T-cell (primary cell): ENCODE measurements at places on chromosomes 3 and 15. TPM values are rescaled to one million over a fixed set of nuclear protein-coding genes. Genes with fewer than 3 reads are reported as not detected.

DNA sequence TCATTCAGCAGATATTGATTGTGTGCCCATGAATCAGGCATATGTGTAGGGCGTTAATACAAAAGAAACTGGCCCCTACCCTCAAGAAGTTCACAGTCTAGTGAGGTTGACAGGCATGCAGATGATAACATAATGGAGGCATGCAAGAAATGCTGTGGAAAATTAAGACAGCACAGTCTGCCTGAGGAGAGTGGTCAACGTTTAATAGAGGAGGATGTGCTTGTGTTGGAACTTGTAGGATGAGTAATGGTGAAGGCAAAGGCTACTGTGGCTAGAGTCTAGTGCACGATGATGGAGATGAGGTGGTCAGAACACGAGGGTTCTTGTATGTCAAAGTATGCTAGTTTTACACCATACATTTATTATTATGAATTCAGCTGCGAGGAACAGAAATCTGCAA, 295.7 kb downstream of the SOX2 start:
- H3K36me3 ChIP-seq = no peaks in the 10 kb centered on the region
- H3K27ac ChIP-seq = no peak overlapping the region
- no peaks in the 10 kb centered on the region for H3K4me1 ChIP-seq
- no peak overlapping the region for H3K4me3 ChIP-seq

The UBR1 gene
- 41.0 TPM for total RNA-seq

The SLC15A2 gene
- total RNA-seq = 1.8 TPM

GRCh38 chr3:13501056-13501455, 20.9 kb downstream of the HDAC11 start:
- no peak overlapping the region for H3K27ac ChIP-seq
- H3K4me3 ChIP-seq = no peak overlapping the region
- H3K27me3 ChIP-seq = no peaks in the 10 kb centered on the region
- DNase-seq = no peak
- no peaks in the 10 kb centered on the region for H3K4me1 ChIP-seq

The GOLGA8G gene
- total RNA-seq = 0.12 TPM

The FGF7 gene
- 0.46 TPM for total RNA-seq

GRCh38 chr3:39637807-39638206, 170.3 kb downstream of the MOBP start:
- no peak for DNase-seq
- no peaks in the 10 kb centered on the region for H3K36me3 ChIP-seq
- H3K27me3 ChIP-seq = peaks cover 3% of the 10 kb centered on the region
- H3K27ac ChIP-seq = no peak overlapping the region

GRCh38 chr3:126033051-126033745, 50.7 kb downstream of the SLC41A3 start:
- no peaks in the 10 kb centered on the region for H3K4me1 ChIP-seq
- H3K27ac ChIP-seq = no peak overlapping the region
- DNase-seq = no peak
- no peak overlapping the region for H3K4me3 ChIP-seq
- no peaks in the 10 kb centered on the region for H3K27me3 ChIP-seq
- peaks cover 4% of the 10 kb centered on the region for H3K36me3 ChIP-seq

- H3K4me1 ChIP-seq = no peaks in the 10 kb centered on the region
- H3K4me3 ChIP-seq = no peak overlapping the region
- H3K27me3 ChIP-seq = no peaks in the 10 kb centered on the region
- no peak overlapping the region for H3K27ac ChIP-seq
These were observed 54.8 kb downstream of the FBN1 start for GRCh38 chr15:48590723-48591122.

The SLC28A1 gene
- total RNA-seq = not detected

DNA sequence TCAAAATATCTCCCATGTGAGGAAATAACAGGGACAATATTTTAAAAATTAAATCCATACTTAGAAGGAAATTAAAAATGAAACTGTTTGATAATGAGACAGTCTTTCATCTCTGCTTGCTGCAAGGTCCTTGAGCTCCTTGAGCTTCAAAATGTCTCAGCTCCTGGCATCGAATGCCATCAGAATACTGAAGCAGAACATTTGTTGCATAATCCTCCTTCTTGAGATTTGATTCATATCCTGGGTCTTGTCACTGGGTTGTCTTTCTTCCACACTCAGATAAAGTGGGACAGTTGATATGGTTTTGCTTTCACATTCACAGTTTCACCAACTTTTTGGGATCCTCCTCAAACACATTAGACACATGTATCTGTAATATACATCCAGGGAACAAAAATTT, 27.8 kb downstream of the COL8A1 start:
- H3K4me3 ChIP-seq = no peak overlapping the region
- no peaks in the 10 kb centered on the region for H3K4me1 ChIP-seq
- H3K27ac ChIP-seq = no peak overlapping the region
- DNase-seq = no peak

The SH3GL3 gene
- not detected for total RNA-seq

- H3K27ac ChIP-seq = no peak overlapping the region
- DNase-seq = no peak
- no peaks in the 10 kb centered on the region for H3K36me3 ChIP-seq
These were observed 81.4 kb downstream of the IL1RAP start for GRCh38 chr3:190595179-190595795.

GRCh38 chr3:62039586-62039985, 333.8 kb downstream of the FEZF2 start:
- no peak for DNase-seq
- no peaks in the 10 kb centered on the region for H3K36me3 ChIP-seq
- no peaks in the 10 kb centered on the region for H3K4me1 ChIP-seq
- H3K27me3 ChIP-seq = no peaks in the 10 kb centered on the region

DNA sequence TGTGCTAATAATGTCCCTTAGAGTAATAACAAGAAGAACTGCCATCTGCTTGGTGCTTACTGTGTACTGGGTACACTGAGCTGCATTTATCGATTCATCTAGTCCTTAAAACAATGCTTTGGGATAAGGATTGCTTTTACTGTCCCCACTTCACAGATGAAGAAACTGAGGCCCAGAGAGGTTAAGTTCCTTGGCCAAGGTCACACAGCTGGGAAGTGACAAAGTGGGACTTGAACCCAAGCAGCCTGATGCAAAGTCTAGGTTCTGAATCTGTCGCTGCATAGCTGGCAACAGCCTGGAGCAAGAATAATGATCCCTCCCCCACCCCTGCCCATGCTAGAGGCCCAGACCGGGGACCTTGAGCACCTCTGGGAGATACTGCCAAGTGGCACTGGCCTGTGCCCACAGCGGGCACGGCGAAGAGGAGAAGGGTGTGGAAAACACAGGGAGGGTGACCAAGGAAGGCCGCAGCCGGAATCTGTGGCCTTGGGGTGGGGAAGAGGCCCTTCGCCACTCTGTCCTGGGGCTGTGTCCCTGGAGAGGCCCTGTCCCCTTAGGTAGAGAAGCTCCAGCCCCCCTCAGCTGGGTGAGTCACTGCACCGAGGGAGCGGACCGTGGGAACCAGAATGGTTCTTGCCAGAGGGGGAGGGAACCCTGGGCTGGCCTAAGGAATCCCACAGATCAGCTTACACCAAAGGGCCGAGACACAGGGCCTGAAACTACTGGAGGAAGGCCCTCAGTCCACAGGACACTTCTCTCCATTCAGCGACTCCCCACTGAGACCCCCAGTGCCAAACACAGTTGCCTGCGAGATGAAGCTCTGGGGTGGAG, 3.5 kb downstream of the PLXND1 start:
- peaks cover 36% of the 10 kb centered on the region for H3K27me3 ChIP-seq
- DNase-seq = no peak
- no peak overlapping the region for H3K27ac ChIP-seq
- no peaks in the 10 kb centered on the region for H3K36me3 ChIP-seq
- no peak overlapping the region for H3K4me3 ChIP-seq

DNA sequence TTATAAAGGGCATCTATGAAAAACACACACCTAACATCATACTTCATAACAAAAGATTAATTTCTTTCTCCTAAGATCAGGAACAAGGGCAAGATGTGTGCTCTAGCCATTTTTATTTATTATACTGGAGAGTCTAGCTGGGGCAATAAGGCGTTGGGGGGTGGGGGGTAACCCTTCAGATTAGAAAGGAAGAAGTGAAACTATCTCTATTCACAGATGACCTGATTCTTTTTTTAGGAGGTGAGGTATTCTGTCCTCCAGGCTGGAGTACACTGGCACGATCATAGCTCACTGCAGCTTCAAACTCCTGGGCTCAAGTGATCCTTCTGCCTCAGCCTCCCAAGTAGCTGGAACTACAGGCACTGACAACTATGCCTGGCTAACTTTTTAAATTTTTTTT, 89.5 kb upstream of the MANF start:
- H3K36me3 ChIP-seq = no peaks in the 10 kb centered on the region
- DNase-seq = no peak
- no peak overlapping the region for H3K4me3 ChIP-seq

DNA sequence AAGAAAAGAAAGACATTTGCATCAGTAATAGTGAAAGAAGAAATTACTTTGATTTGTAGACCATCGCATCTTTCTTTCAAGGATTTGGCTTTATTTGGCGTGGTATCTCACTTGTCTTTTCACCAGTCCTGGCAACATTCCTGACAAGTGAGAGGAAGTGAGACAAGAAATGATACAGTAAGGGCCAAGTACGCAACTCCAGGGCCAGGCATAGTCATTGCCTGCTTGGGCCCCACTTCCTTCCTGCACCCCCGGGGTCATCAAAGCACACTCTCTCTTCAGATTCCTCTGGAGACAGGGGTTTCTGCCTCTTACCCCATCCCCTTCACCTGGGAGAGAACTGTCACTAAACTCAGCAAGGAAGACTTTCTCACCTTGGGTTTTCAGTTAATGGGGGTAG, 55.1 kb downstream of the CD47 start:
- H3K27me3 ChIP-seq = no peaks in the 10 kb centered on the region
- peaks cover 3% of the 10 kb centered on the region for H3K4me1 ChIP-seq
- no peak overlapping the region for H3K27ac ChIP-seq
- DNase-seq = no peak
- H3K4me3 ChIP-seq = no peak overlapping the region

GRCh38 chr3:16927485-16927884, 42.7 kb downstream of the PLCL2 start:
- no peaks in the 10 kb centered on the region for H3K27me3 ChIP-seq
- no peak for DNase-seq
- H3K4me1 ChIP-seq = peaks cover 13% of the 10 kb centered on the region
- H3K36me3 ChIP-seq = no peaks in the 10 kb centered on the region
- no peak overlapping the region for H3K4me3 ChIP-seq

GRCh38 chr15:96412906-96413231, 82.4 kb downstream of the NR2F2 start:
- H3K4me3 ChIP-seq = no peak overlapping the region
- no peaks in the 10 kb centered on the region for H3K36me3 ChIP-seq
- peaks cover 27% of the 10 kb centered on the region for H3K27me3 ChIP-seq
- H3K27ac ChIP-seq = no peak overlapping the region

DNA sequence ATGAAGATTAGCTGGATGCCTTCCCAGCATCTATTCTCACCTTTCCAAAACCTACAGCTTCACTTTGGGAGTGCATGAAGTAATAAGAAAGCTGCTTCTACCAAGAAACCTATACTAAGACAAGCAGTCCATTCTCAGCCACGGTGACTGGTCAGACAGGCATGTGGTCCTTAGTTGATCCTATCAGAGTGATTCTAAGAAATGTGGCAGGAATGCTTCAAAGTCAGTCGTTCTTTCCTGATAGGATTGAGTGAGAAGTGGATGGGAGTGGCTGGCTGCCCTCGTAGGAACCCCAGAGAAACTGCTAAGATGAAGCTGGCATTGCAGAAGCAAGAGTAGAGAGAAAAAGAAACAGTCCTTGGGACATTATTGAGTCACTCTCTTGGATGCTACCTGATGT, 16.6 kb downstream of the FOXB1 start:
- no peak overlapping the region for H3K4me3 ChIP-seq
- no peaks in the 10 kb centered on the region for H3K27me3 ChIP-seq
- no peak for DNase-seq
- no peak overlapping the region for H3K27ac ChIP-seq
- no peaks in the 10 kb centered on the region for H3K36me3 ChIP-seq

The ZMYND10 gene
- total RNA-seq = 2.9 TPM

- no peak for DNase-seq
- peaks cover 14% of the 10 kb centered on the region for H3K4me1 ChIP-seq
- H3K27ac ChIP-seq = no peak overlapping the region
These were observed 777 bp downstream of the GPR160 start for GRCh38 chr3:170038434-170039110.

GRCh38 chr15:31398677-31399301, 72.2 kb downstream of the KLF13 start:
- H3K4me1 ChIP-seq = peaks cover 29% of the 10 kb centered on the region
- H3K27me3 ChIP-seq = no peaks in the 10 kb centered on the region
- H3K36me3 ChIP-seq = no peaks in the 10 kb centered on the region
- H3K27ac ChIP-seq = no peak overlapping the region

DNA sequence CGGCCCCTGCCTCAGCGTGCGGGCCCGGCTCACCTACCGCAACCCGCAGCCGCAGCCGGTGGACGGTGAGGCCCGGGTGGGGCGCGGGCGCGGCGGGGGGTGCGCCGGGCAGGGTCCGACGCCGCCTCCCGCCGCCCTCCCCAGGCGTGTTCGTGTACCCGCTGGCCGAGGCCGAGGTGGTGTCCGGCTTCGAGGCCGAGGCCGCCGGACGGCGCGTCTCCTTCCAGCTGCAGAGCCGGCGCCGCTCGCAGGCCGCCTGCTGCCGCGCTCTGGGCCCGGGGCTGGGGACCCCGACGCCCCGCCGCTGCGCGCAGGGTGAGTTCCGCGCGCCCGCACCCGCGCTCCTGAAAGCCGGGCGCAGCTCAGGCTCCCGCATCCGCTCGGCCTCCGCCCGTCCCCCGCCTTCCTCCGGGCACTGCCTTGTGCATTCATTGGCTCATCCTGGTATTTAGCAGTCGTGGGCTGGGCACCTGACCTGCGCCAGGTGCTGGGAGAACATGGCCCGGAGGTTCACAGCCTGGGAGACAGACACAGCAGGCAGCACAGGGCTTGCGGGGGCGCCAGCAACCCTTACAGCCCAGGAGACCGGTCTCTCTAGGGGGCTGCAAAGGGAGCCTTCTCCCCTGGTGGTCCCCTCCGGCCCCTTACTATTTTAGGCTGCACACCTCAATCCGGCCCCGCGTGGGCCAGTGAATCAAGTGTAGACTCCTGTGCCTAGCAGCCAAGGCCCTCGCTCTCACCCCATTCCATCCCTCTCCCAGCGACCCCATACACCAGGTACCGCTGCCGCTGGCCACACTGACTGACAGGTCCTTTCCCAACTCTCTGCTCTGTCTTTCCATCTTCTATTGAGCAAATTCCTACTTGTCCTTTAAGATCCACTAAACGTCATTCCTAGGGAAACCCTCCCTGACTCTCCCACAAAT, 1.5 kb downstream of the VWA5B2 start:
- no peak for DNase-seq
- H3K27ac ChIP-seq = no peak overlapping the region
- no peaks in the 10 kb centered on the region for H3K36me3 ChIP-seq
- no peak overlapping the region for H3K4me3 ChIP-seq
- peaks cover 4% of the 10 kb centered on the region for H3K4me1 ChIP-seq

GRCh38 chr3:15703346-15703745, 94.4 kb downstream of the ANKRD28 start:
- no peak for DNase-seq
- no peaks in the 10 kb centered on the region for H3K27me3 ChIP-seq
- no peak overlapping the region for H3K27ac ChIP-seq
- H3K4me1 ChIP-seq = no peaks in the 10 kb centered on the region
- no peak overlapping the region for H3K4me3 ChIP-seq

The GPR27 gene
- total RNA-seq = 0.73 TPM

DNA sequence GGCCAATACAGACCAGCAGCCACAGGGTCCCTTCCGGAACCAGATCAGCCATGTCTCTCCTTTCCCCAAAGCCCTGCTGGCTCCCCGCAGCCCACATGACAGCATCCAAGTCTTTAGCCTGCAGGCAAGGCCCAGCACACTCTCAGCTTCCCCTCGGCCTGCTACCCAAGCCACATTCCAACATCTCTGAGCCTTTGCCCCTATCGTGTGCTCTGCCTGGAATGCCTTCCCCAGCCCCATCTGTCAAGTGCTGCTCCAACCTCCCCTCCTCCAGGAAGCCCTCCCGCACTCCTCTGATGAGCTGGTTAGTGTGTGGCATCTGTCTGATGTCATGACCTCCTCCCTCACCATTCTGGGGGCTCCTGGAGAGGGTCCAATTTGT, 8.5 kb downstream of the PLXND1 start:
- no peak overlapping the region for H3K4me3 ChIP-seq
- no peak for DNase-seq
- H3K4me1 ChIP-seq = peaks cover 14% of the 10 kb centered on the region
- no peak overlapping the region for H3K27ac ChIP-seq
